CD8-positive, alpha-beta memory T cell (primary cell): ENCODE measurements at places on chromosomes 5 and 9. TPM values are rescaled to one million over a fixed set of nuclear protein-coding genes. Genes with fewer than 3 reads are reported as not detected.

DNA sequence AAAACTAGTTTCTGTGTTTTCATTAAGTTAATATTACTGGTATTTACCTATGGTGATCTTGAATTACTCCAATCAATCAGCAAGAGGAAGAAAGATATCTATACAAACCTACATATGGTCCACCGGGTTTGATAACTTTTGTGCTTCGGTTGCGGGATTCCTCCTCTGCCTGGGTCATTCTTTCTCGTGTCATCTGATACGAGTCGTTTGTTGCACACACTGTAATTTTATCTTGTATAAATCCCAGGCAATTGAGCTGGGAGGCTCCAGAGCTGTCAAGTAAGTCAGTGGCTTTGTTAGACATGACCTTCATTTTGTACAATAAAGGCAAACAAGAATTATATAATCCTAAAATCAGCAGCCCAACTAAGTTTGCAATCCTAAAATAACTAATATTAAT, 48.0 kb downstream of the ELL2 start:
- no peak for DNase-seq
- no peak overlapping the region for H3K4me3 ChIP-seq
- no peak overlapping the region for H3K27ac ChIP-seq

GRCh38 chr9:127751269-127752054, 16.4 kb upstream of the TOR2A start:
- H3K27me3 ChIP-seq, result no peaks in the 10 kb centered on the region
- H3K27ac ChIP-seq, result no peak overlapping the region
- H3K4me1 ChIP-seq, result peaks cover 11% of the 10 kb centered on the region

- no peak for DNase-seq
- H3K36me3 ChIP-seq, result no peaks in the 10 kb centered on the region
- peaks cover 16% of the 10 kb centered on the region for H3K4me1 ChIP-seq
- H3K27ac ChIP-seq, result no peak overlapping the region
- no peak overlapping the region for H3K4me3 ChIP-seq
Observed at GRCh38 chr5:168407211-168407610, 79.1 kb upstream of the RARS1 start.

GRCh38 chr5:78129597-78129996, 164.9 kb downstream of the AP3B1 start:
- H3K36me3 ChIP-seq, result no peaks in the 10 kb centered on the region
- H3K27me3 ChIP-seq, result no peaks in the 10 kb centered on the region
- H3K4me1 ChIP-seq, result no peaks in the 10 kb centered on the region
- DNase-seq, result no peak
- no peak overlapping the region for H3K4me3 ChIP-seq

DNA sequence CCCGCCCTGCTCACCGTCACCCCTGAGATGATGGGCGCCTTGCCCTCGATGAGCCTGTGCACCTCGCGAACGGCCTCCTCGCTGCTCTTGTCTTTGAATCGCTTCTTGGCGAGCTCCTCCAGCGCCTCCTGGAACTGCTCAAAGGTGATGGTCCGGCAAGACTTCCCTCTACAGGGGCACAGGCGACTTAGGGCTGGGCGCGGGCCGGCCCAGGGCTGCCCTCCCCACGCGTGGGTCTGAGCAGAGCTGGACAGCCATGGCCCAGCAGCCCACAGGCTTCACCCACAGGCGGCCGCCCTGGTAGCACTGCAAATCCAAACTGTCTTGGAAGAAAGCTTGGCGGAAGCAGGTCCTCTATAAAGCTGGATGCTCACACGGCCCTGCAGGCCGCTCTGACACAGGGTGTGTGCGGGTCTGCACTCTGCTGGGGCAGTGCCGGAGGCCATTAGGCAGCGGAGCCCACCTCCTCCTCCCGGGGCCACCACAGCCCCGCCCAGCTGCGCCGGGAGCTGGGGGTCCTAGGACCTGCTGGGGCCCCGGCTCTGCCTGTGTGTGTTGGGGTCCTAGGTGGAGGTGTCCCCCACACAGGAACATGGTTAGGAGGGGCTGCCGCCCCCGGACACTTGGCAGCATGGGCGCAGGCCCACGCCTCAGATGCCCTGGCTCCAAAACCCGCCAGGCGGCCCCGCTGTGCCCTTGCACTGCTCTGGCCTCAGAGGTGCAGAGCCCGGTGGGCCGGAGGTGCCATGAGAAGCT, 27.0 kb downstream of the TPPP start:
- no peak for DNase-seq
- no peaks in the 10 kb centered on the region for H3K4me1 ChIP-seq
- H3K36me3 ChIP-seq, result no peaks in the 10 kb centered on the region

- H3K4me3 ChIP-seq, result no peak overlapping the region
- H3K36me3 ChIP-seq, result no peaks in the 10 kb centered on the region
- no peaks in the 10 kb centered on the region for H3K4me1 ChIP-seq
- no peaks in the 10 kb centered on the region for H3K27me3 ChIP-seq
Observed at GRCh38 chr5:124737651-124738050, 8.8 kb downstream of the ZNF608 start.

GRCh38 chr5:120236360-120236759, 227.7 kb upstream of the PRR16 start:
- DNase-seq, result no peak
- no peaks in the 10 kb centered on the region for H3K36me3 ChIP-seq
- H3K27ac ChIP-seq, result no peak overlapping the region

DNA sequence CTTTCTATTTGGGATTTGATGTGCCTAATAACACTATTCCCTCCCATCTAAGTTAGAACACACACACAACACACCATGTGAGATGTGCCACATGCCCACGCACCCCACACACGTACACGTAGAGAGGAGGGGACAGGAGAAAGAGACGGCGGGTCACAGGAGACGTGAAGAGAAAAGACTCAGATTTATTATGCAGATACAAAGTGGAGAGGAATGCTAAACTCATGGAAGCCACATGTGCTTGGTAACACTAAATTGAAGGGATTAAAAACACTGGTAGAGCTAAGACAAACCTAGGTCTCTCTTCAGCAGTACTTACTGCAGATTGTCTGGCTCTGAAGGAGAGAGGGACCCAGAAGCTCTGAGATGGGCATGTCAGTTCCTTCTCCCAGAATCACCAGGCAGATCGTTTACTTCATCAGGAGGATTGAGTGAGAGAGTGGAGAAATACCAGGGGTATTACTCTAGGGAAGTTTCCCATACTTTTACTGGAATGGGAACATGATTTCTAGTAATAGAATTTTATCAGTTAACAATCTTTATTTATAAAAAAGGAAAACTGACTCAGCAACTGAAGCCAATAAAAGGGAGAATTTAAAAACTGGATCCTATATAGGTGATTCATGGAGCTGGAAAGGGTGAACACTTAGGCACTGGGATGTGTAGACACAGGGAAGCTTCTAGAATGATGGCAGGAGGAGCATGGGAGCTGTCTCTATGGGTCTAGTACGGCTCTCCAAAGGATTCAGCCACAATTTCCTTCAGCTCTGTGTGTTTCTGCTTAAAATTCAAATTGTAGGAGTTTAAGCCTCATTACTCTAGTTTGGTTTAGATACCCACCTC, 139.4 kb downstream of the MACIR start:
- H3K27me3 ChIP-seq, result no peaks in the 10 kb centered on the region
- no peak overlapping the region for H3K4me3 ChIP-seq
- no peak overlapping the region for H3K27ac ChIP-seq
- H3K4me1 ChIP-seq, result no peaks in the 10 kb centered on the region
- no peaks in the 10 kb centered on the region for H3K36me3 ChIP-seq

GRCh38 chr5:178869577-178869976, 9.8 kb downstream of the ZNF354B start:
- DNase-seq, result no peak
- peaks cover 19% of the 10 kb centered on the region for H3K36me3 ChIP-seq
- no peaks in the 10 kb centered on the region for H3K27me3 ChIP-seq
- no peak overlapping the region for H3K27ac ChIP-seq

DNA sequence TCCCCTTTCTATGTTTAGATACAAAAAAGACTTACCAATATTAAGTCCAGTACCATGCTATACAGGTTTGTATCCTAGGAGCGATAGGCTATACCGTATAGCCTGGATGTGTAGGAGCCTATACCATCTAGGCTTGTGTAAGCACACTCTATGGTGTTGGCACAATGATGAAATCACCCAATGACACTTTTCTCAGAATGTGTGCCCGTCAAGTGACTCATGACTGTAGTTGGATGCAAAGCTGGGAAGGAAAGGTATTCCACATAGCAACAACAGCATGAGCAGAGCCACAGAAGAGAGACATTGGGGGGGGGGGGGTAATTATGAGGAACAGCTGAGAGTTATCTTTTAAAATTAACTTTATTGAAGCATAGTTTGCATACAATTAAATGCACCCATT, 63.2 kb downstream of the TTLL11 start:
- H3K36me3 ChIP-seq, result no peaks in the 10 kb centered on the region
- no peak for DNase-seq
- no peaks in the 10 kb centered on the region for H3K4me1 ChIP-seq
- no peaks in the 10 kb centered on the region for H3K27me3 ChIP-seq

Gene SOX30
- 0.28 TPM for polyA plus RNA-seq

Gene KCNV2
- polyA plus RNA-seq, result not detected

Gene TRIM14
- polyA plus RNA-seq, result 92.5 TPM

Gene TMC1
- polyA plus RNA-seq, result not detected

Gene ELOVL7
- polyA plus RNA-seq, result not detected
